Cardiac septum (tissue), 1 donor: ENCODE measurements at places on chromosomes 11 and 22.

DNA sequence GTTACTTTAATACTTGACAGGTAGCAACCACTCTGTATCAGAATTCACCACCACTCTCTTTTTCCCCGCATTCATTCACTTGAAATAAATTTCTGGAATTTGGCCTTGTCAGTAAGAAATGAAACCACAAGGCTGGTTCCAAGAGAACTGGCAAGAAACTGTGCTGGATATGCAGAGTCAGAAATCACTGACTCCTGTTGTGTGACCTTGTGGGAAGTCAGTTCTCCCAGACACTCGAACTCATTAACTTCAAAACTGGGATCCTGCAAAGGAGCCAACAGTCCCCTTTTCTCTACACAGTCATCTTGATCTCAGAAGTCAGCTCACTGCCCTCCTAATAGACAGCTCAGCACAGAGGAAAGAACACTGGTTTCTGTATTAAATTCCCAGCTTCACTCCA, 142.7 kb downstream of the LRRC4C start:
- DNase-seq = no peak

DNA sequence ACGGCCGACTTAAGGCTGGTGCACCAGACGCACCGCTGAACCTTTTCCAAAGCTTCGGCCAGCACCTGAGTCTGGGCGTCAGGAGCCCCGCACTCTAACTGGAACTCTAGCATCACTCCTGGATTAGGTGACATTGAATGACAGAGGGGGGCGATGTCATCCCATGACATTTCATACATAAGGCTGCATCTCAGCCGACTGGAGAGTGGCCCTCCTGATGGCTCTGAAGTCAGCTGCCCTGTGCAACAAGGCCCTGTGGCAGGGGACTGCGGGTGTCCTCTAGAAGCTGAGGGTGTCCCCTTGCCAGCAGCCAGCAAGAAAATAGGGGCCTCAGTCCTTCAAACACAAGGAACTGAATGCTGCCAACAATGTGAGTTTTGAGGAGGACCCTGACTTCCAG, 10.1 kb upstream of the FADS3 start:
- DNase-seq = no peak

- no peak for DNase-seq
These were observed 315.8 kb downstream of the CTTN start for GRCh38 chr11:70713988-70714665.

- no peak for DNase-seq
These were observed 79.1 kb downstream of the TBC1D22A start for GRCh38 chr22:46841522-46841921.

GRCh38 chr11:87394924-87395323, 357.2 kb downstream of the TMEM135 start:
- DNase-seq = no peak

DNA sequence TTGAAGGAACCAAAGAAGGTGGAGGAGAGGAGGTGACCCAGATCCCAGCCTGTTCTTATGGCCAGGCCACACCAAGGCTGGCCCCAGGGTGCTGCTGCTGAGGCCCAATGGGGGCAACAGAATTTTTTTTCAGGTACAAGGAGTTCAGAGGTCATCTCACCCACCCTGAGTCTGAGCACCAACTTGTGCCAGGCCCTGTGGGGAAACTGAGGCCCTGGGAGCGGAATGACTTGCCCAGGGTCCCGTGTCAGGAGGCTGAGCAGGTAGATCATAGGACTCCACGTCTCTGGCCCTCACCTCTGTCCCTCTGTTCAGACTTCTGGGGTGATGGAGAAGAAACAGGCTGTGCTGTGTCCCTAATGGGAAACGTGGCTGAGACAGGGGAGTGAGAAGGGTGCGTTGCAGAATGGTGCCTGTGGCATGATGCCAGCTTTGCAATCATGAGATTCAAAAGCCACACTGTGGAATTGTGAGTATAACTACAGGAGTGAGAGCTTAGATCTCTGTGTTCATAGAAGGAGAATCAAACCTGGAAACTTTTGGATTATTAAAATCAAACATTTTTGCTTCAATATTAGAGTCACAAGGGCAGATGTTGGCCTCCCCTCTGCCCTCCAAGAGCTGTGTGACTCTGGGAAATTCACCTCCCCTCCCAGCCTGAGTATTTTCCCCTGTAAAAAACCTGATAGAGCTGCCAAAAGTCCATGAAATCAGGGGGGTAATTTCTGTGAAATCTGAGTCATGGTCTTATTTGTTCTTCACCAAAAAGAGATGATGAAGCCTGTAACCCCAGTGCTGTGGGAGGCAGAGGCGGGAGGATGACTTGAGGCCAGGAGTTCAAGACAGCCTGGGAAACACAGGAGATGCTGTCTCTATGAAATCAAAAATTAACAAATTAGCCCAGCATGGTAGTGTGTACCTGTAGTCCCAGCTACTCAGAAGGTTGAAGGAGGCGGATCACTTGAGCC, 874 bp downstream of the APOL1 start:
- no peak for DNase-seq

DNA sequence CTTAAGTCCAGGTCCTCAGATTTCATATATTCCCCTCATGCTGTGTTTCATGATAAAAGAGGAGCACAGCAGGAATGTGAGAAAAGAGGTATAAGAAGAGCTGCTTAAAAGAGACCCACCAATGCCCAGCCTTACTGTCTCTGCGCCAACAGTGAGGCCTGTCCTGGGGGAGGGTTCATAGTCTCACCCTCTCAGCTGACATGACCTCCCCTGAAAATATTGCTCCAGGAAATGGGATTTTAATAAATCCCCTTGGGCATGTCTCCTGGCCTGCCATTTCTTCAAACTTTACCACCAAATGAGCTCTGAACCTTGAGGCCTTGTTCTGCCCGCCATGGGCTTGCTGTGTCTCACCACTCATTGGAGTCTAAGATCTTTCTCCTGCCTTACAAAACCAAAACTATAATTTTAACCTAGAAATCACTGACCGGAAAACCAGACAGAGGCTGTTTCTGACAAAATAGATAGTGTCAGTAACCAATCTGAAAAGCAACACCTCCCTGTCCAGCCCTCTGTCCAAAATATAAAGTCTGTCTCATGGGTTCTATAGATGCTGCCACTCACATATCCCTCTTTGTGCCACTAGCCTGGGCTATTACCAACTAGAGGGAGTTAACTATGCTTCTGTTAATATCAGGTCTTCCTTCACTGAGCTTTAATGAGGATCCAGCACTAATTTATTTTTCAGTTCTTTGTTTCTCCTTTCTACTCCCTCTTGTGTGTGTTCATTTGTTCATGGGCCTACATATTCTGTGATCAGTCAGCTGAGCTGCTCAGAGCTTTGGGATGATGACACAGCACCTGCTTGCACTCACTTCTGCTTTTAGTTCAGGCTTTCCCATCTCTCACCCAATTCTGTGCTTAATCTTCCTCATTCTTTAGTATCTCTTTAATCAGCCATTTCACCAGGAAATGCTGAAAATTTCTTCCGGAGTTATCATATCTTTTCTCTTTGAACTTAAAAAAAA, at the start of gene OR2AG2:
Gene OR2AG2, minus strand, starts transcription at position 51 of the 968 bp plus-strand sequence. CDS start 3,019 bp downstream, outside the sequence.
- no peak for DNase-seq

- peak; percentile 3 for DNase-seq
These were observed 52.5 kb upstream of the PRDM11 start for GRCh38 chr11:45093761-45094455.

- no peak for DNase-seq
These were observed 20.4 kb upstream of the LYVE1 start for GRCh38 chr11:10588904-10589303.

- no peak for DNase-seq
These were observed 28.2 kb downstream of the LRRC10B start for GRCh38 chr11:61536676-61537270.

DNA sequence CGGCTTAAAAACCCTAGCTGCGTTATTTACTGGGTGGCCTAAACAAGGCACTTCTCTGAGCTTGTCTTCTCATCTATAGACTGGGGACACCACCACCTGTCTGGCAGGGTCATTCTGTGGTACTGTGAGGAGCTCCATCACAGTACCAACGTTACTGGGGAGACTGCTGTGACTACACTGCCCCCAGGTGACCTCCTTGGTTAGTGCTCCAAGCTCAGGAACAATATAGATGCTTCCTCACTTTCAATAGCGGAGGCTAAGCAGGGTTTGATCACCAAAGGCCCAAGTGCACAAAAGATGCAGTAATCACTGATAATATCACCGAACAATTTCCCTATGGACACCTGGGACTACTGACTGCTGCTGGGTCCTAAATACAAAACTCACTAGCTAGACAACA, 18.8 kb downstream of the PRPF19 start:
- DNase-seq = no peak

DNA sequence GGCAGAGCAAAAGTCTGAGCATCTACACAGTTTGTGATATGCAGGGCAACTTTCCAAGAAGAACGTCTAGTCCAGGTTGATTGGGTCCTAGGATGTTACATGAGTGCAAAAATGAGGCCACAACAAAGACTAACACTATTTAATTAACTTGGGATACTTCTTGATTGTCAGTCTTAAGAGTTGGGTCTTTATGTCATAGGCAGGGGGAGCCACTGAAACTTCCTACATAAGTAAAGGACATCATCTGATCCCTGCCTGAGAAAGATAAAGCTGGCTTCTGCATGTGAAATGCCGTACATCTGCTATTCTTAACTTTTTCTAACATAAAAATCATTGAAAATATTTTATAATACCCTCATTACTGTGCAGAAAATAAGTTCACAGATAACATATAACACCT, 525.5 kb downstream of the NTM start:
- DNase-seq = no peak

DNA sequence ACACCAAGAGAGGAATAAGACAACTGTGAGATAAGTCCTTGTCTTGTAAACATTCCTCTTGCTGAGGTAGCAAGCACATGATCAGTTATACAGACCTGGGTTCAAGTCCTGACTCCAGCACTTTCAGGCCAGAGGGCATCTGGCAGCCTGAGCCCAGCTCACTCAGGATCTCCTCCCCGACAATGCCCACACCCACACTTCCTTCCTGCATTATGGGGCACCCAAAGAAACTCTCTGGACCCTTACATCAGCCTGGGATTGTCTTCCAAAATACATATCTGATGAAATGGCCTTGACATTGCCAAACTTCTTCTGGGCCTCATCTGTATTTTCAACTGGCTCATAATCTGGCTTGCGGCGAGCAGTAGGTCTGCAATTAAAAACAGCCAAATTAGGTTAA, 48.6 kb downstream of the ARFGAP3 start:
- no peak for DNase-seq

- no peak for DNase-seq
These were observed 130.5 kb downstream of the KIRREL3 start for GRCh38 chr11:126870021-126870420.

GRCh38 chr11:106275151-106275550, 197.7 kb downstream of the AASDHPPT start:
- DNase-seq = no peak

DNA sequence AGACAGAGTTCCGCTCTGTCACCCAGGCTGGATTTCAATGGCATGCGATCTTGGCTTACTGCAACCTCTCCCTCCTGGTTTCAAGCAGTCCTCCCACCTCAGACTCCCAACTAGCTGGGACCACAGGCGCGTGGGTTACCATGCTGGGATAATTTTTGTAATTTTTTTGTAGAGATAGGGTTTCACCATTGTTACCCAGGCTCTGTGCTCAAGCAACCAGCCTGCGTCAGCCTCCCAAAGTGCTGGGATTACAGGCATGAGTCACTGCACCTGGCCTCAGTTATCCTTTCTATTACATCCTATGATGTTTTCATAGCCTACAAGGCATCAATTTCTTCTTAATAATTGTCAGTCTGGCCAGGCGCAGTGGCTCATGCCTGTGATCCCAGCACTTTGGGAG, 36.5 kb downstream of the LRRC74B start:
- no peak for DNase-seq

GRCh38 chr11:79400717-79401330, 40.0 kb downstream of the TENM4 start:
- no peak for DNase-seq

DNA sequence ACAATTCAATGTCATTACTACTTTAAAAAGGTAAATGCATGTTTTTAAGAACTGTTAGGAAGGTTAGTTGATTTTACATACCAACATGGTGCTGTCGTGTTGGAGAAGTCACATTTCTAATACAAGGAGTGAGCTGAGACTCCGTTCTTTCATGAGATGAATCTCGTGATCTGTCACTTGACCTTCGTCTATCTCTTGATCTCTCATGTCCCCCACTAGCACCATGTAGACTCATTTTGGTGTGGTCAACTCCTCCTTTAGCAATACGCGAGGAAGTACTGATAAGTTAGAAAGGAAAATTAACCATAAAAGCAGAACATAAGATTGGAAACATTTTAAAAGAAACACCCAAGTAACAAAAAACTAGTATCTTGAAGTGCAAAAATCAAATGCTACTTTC, 41.5 kb downstream of the BTBD10 start:
- DNase-seq = no peak

DNA sequence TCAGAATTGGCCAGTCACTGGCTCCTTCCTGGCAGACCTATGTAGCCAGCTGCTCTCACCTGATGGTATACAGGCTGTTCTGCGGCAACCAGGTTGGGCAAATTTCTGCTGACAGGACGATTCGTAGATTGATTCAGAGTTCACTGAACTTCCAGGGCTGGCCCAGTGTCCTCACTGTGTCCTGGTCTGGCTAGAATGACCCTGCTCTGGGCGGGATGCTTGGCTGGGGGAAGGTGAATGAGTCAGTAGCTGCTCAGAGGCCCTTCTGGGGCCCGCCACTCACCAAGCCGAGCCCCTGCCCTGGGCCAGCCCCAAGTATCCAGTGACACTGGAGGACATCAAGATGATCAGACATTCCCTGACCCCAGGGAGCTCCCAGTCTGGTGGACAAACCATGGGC, 62.9 kb upstream of the WNT11 start:
- no peak for DNase-seq

DNA sequence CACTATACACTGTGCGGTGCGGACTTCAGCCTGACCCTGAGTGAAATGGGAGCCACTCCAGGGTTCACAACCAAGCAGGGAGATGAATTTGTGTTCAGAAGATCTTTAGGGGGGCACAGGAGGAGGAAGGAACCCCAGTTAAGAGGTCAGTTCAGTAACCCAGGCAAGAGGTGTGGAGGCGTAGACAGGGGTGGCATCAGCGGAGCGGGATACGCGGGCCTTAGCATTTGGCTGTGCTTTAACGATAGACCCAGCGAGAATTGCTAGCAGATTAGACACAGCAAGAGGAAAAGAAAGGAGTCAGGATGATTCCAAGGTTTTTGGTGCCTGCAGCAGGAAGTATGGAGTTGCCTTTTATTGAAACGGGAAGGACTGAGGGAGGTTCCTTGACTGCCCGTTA, 46.8 kb downstream of the CTTN start:
- peak; percentile 54 for DNase-seq

GRCh38 chr11:2304506-2305139, 2.8 kb downstream of the TSPAN32 start:
- no peak for DNase-seq

- no peak for DNase-seq
These were observed 599 bp downstream of the TIMM10B start for GRCh38 chr11:6481924-6482275.

- no peak for DNase-seq
These were observed 426.4 kb downstream of the CTTN start for GRCh38 chr11:70824605-70825245.

- peak; percentile 44 for DNase-seq
These were observed 14.3 kb downstream of the DGCR8 start for GRCh38 chr22:20094197-20094807.
